ENCODE measurements at places on chromosomes 3 and 15.
A peak's percentile ranks its signal among the peaks of the same experiment; 100 is the strongest.

DNA sequence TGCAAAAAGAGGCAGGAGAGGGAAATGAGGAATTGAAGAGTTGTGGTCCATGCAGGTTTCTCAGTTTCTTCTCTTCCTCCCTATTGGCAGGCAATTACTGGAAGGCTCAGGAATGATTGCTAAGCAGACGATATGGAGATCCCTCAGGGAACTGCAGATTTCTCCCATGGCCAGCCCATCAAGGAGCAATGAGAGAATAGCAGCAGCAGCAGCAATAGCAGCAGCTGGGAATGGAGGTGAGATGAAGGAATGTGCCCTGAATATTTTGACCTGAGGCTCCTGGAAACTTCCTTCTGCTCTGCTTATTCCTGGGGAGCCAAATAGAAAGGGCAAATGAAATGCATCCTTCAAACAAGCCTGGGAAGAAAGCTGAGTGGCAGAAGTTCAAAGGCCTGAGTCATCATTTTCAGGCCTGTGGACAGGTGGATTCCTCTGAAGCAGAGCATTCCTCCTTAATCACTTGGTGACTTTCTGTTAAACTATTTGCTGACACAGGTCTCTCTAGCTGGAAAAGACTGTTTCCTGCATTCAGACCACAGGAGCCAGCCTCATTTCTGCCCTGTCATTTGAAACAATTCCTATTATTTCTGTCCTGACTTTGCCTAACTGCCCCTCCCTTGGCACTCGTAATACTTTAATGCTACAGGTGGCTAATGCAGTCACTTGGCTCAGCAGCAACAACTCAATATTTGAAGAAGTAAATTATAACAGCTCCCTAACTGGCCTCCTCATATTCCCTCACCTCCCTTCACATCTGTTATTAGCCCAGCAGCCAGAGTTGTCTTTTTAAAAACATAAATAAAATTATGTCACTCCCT, 146.9 kb upstream of the GADL1 start:
- no peak for DNase-seq

GRCh38 chr3:30518181-30518864, 88.1 kb upstream of the TGFBR2 start:
- no peak for DNase-seq

DNA sequence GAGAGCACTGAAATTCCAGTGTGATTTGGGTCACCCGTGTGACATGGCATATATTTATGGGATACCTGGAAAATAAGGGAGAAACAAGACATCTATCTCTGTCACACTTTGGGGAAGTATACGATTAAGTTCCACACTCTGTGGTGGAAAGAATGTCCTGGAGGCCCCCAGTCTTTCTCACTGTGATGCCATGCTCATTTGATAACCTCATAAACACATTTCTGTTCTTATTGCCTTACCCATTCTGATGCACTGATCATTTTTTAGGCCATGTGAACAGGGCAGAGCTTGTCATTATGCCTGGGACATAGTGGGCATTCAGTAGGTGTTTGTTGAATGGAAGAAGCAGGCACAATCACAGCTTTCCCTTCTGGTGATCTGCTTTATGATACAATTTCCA, 349.4 kb upstream of the TPRG1 start:
- DNase-seq = no peak

DNA sequence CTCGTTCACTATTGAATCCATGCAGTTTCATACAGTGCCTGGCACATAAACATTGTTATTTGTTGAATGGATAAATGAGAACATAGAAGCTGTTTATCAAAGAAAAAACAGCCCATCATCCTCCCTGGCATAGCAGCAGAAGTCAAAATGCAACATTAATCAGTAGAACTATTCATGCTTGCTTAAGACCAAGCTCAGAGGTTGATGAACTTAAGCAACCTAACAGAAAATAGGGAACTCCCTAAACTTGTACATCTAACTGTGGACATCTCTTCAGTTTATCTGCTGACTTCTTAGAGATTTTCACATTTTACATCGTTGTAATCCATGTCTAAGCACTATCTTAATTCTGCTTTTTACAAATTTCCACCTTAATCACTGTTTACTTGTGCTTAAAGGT, 29.2 kb downstream of the SENP8 start:
- no peak for DNase-seq

DNA sequence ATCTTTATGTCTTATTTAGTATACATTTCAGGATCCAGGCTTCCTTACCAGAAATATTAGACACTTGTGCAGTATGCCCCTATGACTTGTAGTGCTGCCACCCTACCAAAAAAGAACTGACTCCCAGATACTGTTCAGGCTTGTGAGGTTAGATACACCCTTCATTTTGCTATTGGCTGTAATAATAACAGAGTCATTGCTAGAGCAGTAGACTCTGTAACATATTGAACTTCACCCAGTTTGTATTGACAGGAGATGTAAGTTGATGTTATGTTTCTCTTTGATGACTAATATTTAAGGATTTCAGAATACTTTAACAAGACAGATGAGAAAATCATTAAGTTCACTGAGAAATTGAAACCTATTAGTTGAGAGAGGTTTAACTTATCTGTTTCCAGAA, 32.9 kb downstream of the RNF111 start:
- no peak for DNase-seq

DNA sequence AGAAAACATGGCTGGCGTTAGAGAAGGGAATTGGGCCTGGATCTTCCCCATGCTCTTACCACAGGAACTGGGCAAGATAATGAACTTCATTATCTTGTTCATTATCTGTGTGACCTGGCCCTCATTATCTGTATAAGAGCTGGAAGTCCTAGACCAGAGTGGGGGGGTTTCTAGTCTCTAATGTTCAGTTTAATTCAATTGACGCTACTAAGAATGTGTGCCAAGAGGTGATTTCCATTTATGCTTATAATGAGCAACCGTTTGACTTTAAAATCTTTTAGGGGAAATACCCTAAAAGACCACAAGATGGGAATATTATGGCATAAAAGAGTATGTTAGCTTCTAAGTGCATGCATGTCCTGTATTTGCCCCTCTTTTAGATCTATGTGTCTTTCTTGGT, 59.1 kb upstream of the CSTA start:
- no peak for DNase-seq

DNA sequence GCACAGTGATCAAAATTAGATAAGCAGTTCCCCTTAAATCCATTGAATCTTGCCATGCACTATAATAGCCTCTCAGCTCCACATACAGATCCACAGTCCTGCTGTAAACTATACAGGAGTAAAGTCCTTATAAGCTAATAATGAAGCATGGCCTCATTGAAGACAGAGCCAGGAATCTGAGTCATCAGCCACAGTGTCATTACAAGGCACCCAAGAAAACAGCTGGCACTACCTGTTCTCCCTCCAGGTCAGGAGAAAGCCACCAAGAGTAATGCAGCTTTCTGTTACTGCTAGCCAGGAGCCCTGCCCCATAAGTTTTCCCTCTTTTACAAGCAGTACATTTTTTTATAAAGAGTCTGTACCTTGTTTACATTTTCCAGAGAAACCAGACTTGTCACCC, 27.3 kb downstream of the WDR49 start:
- no peak for DNase-seq

DNA sequence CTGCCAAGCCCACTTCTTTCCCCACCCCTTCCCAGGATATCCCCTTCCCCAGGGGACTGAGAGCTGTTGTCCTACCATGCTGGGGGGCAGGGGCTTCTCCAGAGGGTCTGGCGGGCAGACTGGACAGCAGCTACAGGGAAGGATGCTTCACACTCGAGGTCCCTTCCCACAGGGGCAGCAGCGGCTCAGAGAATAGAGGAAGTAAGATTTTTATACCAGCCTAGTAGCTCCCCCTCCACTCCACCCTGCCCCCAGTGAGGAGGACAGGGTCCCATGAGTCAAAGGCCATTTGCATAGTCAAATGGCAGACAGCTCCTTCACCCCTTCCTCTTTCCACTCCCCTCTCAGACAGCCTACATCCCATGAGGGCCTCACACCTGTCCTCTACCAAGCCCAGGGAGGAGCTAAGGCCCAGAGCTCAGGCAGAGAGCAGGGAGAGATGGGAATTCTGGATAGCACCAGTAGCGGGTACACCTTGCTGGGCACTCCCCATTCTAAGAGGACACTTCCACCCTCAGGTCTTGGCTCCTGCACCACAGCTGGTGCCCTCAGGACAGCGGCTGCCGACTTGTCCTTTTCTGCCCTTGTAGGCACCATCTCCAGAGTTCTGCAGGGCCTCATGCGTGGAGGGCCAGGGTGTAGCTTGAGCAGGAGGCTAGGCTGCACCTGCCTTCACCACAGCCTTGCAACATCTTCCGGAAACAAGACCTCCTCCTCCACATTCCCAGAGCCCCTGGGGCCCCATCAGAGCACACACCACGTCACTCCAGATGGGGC, at the start of gene TLR9:
Gene TLR9 (minus strand): TSS at position 194 of the 777 bp plus-strand sequence. CDS start 116 bp downstream, at position 78.
- DNase-seq = peak; percentile 83

- no peak for DNase-seq
These were observed 375.6 kb downstream of the CTNNB1 start for GRCh38 chr3:41574900-41575299.

DNA sequence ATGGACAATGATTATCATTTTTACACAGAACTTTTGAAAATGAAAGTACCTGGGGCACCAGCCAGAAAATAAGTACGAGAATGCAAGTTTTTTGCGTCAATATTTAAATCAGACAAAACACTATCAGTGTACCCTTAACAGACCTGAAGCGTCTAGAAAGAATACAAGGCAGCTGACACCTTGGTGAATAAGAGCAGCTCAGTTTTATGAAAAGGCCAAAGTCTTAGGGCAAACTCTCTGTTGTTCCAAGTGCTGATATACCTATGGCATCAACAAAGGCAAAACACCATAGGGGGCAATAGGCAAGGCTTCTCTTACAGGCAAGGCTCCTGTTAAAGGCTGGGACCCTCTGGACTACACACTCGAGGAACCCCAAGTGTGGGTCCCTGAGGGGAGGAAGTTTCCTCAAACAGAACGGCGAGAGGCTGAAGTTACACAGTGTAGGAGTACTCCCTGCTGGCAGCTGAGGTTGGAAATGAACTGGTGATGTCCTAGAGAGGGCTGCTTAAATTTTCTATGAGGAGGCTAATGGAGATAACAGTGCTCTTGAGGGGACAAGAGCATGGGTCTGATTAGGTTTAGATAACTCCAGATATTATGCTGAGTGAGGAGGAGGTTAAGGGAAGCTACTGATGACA, 291.0 kb downstream of the TIGIT start:
- no peak for DNase-seq

- peak; percentile 71 for DNase-seq
These were observed 1.7 kb downstream of the MEIS2 start for GRCh38 chr15:37098468-37099318.

GRCh38 chr3:5051772-5052171, 70.3 kb upstream of the ARL8B start:
- peak; percentile 31 for DNase-seq

- DNase-seq = no peak
These were observed 73.2 kb downstream of the ST8SIA2 start for GRCh38 chr15:92466834-92467233.

DNA sequence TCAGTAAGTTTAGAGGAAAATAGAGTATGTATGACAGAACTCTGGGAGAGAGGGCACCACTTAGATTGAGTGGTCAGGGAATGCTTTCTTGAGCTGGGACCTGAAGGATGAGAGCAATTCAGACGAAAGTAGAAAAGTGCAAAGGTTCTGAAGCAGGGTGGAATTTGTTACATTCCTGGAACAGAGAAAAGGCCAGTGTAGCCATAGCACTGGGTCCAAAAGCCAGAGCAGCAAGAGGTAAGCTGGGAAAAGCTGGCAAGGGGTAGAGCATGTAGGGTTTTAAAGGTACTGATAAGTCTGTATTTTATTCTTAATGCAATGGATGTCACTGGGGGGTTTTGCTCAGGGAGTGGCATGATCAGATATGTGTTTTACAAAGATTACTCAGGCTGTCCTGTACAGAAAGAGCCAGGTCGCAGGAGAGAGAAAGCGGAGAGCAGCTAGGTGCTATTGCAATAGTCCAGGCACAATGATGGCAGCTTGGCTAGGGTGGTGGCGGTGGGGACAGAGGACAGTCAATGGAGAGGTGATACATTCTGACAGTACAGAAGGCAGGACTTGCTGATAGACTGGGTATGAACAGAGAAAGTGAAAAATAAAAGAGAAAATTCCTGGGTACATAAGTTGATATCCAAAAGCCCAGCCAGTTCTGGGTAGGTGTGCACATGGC, 17.0 kb downstream of the FSTL1 start:
- no peak for DNase-seq
